ENCODE measurements at places on chromosomes 2 and 18.

DNA sequence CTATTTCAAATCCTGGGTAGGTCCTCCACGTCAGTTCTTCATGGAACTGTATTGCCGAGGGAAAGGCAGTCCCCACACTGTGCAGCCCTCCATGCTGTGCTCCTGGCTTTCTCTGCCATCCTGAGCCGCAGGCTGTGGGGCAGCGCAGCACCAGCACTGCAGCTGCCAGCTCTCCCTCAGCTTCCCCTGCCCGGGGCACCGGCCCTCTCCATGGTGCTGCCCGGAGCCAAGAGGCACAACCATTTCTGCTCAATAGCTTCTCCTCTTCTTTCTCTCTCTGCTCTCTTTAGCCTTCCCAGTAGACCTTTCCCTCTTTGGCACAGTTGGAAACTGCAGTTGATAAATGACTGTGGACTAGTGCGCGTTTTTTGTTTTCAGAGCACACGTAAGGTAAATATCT lies 12.1 kb downstream of the ANKRD23 start:
- peak; percentile 21 for DNase-seq

- peak; percentile 68 for DNase-seq
Observed at GRCh38 chr2:75592030-75592429, 31.3 kb upstream of the EVA1A start.

DNA sequence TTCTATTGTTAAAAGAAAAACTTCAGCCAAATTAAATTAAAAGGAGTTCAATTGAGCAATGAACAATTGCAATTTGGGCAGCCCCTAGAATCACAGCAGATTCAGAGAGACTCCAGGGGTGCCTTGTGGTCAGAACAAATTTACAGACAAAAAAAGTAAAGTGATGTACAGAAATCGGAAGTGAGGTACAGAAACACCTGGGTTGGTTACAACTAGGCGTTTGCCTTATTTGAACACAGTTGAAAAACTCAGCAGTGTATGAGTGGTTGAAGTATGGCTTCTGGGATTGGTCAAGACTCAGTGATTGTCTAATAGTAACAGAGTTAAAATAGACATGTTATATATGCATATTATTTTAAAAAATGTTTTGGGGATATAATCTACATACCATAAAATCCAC lies 98.5 kb upstream of the ZSWIM2 start:
- no peak for DNase-seq

DNA sequence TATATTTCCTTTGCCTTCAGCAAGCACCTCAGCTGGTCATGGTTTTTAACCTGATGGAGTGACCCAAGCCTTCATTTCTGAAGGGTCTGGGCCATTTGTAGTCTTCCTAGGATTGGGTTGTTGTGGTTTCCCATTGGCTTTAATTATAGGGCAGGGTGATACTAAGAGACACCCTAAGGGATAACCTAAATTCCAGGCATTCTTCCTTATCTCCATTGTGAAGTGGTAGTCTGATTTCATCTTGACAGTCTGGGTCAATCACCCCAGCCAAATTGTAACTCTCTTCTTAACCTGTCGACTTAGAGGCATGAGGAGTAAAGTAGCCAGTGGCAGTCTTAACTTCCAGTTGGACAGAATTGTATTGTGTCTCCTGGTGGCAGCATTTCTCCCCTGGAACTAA lies 30.2 kb upstream of the MEX3C start:
- DNase-seq: no peak

- peak; percentile 45 for DNase-seq
Observed at GRCh38 chr2:199302851-199303250, 154.9 kb downstream of the SATB2 start.
